Right ventricle myocardium superior (tissue), 1 donor: ENCODE measurements at places on chromosomes 5 and 9. TPM values are rescaled to one million over a fixed set of nuclear protein-coding genes. Genes with fewer than 3 reads are reported as not detected.
A peak's percentile ranks its signal among the peaks of the same experiment; 100 is the strongest.

GRCh38 chr5:50853151-50853550 is 186.7 kb downstream of the PARP8 start:
- DNase-seq, result no peak

- no peak for DNase-seq
Measured at GRCh38 chr5:149212198-149212951, 59.3 kb upstream of the AFAP1L1 start.

The TOR1A gene
- 12.0 TPM for total RNA-seq

- DNase-seq, result peak; percentile 16
Measured at GRCh38 chr9:18658804-18659705, 185.1 kb downstream of the ADAMTSL1 start.

DNA sequence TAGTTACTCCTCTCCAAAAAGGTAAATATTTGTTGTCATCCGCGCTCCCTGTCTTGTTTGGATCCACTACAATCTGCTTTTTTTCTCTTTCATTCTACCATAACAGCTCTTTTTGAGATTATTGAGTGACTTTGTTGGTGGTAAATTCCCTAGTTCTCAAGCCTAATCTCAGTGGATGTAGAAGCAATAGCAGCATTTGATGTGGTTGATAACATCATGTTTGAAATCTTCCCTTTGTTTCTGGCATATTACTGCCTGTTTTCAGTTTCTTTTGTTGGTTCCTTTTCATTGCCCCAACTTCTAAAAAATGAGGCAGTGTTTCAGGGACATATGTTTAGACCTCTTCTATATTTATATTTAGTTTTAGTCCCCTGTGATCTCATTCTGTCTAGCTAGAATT is 8.9 kb downstream of the CDC42SE2 start:
- no peak for DNase-seq
